ENCODE measurements at places on chromosomes 6 and 20.

DNA sequence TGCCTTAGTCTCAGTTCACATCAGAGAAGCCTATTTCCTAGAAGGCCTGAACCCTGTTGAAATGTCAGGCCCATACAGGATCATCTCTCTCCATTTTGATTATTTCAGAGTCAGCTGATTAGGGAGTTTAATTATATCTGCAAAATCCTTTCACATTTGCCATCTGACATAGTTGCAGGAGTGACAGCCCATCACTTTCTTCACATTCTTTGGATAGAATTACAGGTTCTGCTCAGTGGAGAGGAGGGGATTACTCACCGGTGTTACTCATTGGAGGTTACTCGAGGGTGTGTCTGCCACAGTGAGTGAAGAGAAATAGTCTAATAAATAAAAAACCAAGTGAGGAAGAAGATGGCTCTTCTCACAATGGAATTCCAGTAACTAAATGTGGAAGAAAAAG is 216.8 kb downstream of the TMEM242 start:
- peak; percentile 83 for DNase-seq

DNA sequence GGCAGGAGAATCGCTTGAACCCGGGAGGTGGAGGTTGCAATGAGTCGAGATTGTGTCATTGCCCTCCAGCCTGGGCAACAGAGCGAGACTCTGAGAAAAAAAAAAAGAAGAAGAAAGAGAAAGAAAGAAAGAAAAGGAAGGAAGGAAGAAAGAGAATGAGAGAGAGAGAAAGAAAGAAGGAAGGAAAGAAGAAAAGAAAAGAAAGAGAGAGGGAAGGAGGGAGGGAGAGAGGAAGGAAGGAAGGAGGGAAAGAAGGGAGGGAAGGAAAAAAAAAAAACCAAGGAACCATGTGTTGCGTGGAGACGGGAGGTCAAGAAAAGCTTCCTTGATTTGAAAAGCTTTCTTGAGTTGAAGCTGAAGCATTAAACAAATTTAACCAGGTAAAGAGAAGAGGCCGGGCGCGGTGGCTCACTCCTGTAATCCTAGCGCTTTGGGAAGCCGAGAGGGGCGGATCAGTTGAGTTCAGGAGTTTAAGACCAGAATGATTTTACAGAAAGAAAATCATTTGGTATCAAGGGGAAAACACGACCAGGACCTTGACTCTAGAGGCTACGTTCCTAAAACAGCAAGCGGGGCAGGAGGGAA is 90.5 kb upstream of the PRSS16 start:
- no peak for DNase-seq

GRCh38 chr6:44262467-44263353 is 2.6 kb downstream of the NFKBIE start:
- DNase-seq, result no peak

DNA sequence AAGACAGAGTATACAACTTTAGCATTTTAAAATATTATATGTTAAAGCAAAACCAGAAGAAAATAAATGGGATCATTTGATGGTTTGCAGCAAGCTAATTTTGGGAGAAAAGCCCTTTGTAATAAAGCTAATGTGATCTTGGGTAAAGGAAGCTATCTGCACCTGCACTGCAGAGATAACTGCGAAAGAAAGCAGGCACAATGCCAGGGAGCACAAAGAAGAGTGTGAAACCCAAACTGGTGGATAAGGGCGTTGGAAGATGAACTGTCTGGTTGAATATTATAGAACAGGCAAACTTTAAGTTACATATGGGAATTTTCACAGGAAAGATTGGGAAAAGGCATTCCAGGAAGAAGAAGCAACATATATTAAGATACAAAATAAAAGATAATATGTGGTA is 179.2 kb upstream of the KHDRBS2 start:
- DNase-seq, result no peak

GRCh38 chr6:2454180-2454579 is 208.8 kb upstream of the GMDS start:
- peak; percentile 27 for DNase-seq

DNA sequence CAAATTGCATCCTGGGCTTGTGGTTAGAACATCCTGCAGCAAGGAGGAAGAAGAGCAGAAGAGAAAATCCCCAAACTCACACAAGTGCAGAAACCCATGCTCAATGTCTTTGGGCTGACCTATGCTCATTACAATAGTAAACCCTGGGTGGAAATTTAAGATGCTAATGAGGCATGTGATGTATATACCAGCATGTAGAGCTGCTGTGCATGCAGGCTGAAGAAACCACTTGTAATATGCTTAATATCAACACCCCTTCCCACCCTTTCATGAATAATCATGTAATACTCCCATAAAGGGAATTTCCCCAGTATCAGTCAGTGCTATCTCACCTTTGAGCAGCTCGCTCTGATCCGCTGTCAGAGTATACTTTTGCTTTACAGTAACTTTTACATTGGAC is 90.0 kb upstream of the GRIK2 start:
- no peak for DNase-seq

DNA sequence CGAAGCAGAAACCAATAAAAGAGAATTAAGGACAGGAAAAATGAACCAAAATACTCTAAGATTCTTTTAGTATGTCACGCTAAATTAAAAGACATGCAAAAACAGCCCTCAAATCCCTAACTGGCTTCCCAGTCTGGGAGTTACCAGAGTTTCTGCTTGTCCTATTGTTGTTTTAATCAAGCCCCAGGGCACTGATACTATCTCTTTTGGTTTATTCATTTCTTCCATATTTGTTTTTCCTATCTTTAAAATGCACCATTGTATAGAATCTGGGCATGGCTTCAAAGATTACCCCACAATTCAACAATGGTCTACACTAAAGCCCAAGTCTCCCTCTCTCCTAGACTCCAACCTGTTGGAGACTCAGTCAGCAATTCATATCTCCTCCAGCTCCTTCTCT is 169.1 kb downstream of the MYLK4 start:
- DNase-seq, result no peak

DNA sequence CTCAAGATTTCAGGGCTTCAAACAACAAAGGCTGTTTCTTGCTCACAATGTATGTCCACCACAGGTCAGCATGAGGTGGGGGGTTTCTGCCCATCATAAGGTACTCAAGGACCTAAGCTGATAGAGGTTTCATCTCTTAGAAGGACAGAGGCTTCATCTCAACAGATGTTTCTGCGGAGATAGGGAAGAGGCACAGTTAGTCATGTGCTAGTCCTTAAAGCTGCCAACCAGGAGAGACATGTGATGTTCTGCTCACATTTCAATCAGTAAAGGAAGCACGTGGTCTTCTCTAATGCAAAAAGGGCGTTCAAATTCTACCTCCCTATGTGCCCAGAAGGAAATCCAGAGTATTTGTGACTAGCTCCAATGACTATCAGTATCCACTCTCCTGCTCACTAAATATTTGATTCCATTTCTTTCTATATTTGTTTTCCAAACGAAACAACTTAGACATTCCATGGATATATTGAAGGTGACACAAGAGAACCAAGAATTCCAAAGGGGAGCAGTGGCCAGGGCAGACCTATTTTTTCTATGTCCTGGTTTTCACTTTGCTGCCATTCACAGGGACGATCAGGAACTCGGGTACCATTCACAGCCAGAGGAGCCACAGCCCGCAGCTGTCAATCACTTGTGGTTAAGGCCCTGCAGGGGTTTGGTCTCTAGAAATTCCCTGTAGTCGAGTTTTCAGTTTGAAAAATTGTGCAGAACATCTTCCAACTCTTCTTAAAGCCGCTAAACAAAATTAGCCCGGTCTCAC is 173.2 kb upstream of the FOXA2 start:
- DNase-seq, result no peak

DNA sequence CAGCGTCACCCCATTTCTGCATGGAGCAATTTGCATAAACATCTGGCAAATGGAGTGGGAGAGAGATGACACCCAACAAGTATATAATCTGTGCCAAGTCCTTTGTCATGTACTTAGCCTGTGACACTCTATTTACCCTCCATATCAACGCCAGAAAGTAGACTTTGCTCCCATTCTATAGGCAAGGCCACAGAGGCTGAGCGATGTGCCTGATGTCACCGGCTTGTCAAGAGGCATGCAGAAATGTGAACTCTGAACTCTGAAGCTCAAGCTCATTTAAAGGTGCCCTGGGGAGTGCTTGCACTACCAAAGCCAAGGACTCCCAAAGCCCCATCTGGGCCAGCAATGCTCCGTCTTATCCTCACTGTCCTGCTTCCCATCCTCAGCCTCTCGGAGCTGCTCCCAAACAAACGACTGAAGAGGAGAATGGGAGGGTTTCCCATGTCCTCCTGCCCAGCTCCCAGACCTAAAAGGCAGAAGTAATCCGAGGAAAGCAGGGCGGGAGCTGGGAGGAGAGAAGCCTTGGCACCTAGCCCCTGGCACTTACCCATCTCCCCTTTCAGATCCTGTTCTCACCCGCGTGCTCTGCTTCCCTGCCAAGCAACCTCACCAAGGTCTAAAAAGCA is 9.2 kb downstream of the CPNE5 start:
- DNase-seq, result no peak

GRCh38 chr6:131251590-131252199 is 116.4 kb downstream of the AKAP7 start:
- DNase-seq, result no peak

GRCh38 chr20:58131551-58132142 is 96.8 kb downstream of the ANKRD60 start:
- peak; percentile 91 for DNase-seq

DNA sequence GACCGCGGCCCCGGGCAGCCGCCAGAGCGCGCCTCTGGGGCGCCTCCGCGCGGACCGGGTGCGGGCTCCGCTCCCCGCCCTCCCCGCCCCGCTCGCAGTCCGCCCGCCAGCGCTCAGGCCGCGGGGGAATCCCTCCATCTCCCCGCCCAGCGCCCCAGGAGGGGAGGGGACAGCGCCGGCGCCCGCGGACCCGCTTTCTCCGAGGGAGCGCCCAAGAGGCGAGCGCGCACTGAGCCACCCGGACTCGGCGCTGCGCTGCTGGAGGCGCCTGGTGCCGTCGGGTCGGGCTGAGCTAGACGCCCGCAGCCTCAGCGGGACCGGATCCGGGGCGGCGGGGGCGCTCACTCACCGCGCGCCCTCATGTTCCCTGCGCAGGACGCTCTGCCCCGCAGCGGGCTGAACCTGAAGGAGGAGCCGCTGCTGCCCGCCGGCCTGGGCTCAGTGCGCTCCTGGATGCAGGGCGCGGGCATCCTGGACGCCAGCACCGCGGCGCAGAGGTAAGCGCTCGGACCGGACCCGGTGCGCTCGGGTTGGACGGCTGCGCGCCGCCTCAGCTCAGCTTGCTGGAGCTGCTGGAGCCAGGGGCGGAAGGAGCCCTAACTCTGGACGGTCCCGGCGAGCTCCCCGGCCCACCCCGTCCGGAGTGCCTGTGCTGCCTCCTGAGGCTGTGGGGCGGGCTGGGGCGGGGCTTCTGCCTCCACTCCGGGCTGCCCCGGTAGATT is 867 bp downstream of the EBF4 start:
- no peak for DNase-seq

GRCh38 chr6:69622924-69623323 is 173.9 kb downstream of the LMBRD1 start:
- no peak for DNase-seq

- DNase-seq, result no peak
Measured at GRCh38 chr6:108883172-108883571, 35.0 kb downstream of the ARMC2 start.

DNA sequence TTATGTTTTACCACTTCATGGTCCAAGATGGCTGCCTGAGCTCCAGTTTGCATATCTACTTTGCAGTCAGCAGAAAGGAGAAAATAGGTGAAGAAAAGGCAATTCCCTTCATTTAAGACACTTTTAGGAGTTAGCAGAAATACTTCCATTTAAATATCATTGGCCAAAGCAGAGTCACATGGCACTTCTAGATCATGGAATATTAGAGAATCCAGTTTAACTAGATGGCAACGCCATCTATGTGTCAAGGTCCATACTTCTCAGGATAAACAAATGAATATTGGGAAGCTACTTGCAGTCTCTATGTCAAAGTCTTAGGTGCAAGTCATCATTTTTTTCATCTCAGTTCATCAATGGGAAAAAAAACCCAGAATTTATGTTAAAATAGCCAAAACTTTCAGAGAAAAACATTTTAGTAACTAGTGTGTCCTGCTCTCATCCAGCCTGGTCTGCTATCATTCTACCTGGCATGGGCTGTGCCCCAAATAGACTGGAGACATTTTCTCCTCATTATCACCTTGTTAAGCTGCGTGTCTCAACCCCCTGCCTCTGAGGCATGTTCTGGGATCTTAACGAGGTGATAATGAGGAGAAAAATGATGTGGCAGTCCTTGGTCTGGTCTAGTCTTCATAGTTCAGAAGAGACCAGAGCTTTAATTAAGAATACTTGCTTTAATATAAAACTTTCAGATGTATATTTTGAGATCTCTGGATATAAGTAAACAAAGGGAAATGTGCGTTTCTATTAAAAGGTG is 227.3 kb downstream of the TBX18 start:
- no peak for DNase-seq

DNA sequence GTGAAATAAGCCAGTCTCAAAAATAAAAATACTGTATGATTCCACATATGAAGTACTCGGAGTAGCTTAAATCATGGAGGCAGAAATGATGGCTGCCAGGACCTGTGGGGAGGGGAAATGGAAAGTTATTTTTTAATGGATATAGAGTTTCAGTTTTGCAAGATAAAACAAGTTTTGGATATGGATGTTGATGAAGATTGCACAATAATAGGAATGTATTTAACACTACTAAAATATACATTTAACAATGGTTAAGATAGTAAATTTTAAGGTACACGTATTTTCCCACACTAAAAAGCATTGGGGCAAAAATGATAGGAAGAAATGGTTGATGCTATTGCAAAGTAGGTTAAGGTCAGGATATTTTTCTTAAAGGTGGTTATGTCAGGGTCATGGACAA is 1058.9 kb upstream of the MAP3K7 start:
- DNase-seq, result no peak

GRCh38 chr20:34643928-34644327 is 33.0 kb downstream of the PIGU start:
- peak; percentile 97 for DNase-seq

DNA sequence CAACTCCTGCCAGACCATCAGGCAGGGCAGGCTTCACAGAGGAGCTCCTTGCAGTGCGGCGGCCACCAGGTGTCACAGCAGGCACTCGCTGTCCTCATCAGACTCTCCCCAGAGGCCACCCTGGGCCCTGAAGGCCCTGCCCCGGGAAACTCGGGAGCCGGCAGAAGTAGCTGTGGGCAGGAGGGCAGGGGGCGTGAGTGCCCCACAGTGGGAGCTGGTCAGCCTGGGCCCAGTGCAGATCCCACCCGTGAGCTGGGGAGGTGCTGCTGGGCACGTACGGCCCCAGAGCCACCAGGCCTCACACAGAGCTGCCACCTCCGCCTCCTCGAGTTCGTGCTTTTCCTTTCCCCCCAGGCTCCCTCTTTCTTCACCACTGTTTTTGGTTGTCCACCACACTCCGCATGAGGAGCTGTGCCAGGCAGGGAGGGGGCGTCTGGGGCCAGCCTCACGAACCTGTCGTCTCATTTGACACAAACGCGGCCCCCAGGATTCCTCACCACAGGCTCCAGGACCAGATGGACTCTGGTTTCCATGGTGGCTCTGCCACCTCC is 33.8 kb downstream of the FRMD1 start:
- no peak for DNase-seq

GRCh38 chr6:85866370-85866730 is 223.7 kb upstream of the SYNCRIP start:
- DNase-seq, result no peak

- DNase-seq, result peak; percentile 85
Measured at GRCh38 chr6:142940487-142940886, 4.5 kb downstream of the HIVEP2 start.

- DNase-seq, result no peak
Measured at GRCh38 chr6:157492249-157492648, 111.3 kb downstream of the ZDHHC14 start.

GRCh38 chr6:154696661-154697060 is 36.6 kb upstream of the SCAF8 start:
- no peak for DNase-seq

All from iris pigment epithelial cell (primary cell).